ENCODE measurements at places on chromosomes 16 and 17. TPM values are rescaled to one million over a fixed set of nuclear protein-coding genes. Genes with fewer than 3 reads are reported as not detected.

PMFBP1 gene
- 0.19 TPM for total RNA-seq

- peak; percentile 94 for DNase-seq
Measured at GRCh38 chr16:89720813-89721545, at the start of the genes VPS9D1 and ZNF276. Gene VPS9D1 (minus strand): TSS chr16:89720898. CDS start chr16:89720861, 37 bp downstream. Gene ZNF276 (plus strand): TSS chr16:89721537. CDS start chr16:89721641, 104 bp downstream.

DNA sequence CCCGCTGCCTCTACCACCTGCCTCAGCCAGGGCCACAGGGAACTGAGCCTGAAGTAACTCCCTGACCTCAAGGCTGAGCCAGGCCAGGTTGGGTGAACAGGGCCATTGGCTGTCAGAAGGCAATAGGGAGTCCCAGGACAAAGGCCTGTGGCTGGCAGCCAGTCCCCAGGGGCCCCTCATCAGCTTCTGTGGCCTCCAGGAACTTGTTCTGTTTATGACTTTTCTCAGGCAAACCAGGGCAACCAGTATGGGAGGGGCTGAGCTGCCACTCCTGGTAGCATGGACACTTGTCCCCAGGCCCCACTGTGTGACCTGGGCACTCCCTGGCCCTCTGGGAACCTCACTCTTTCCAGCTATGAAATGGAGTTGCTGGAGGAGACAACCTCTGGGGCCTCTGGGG is 40.1 kb downstream of the CPNE2 start:
- no peak for DNase-seq

- DNase-seq = no peak
Measured at GRCh38 chr17:10600571-10600970, 51.1 kb upstream of the MYH2 start.

DNA sequence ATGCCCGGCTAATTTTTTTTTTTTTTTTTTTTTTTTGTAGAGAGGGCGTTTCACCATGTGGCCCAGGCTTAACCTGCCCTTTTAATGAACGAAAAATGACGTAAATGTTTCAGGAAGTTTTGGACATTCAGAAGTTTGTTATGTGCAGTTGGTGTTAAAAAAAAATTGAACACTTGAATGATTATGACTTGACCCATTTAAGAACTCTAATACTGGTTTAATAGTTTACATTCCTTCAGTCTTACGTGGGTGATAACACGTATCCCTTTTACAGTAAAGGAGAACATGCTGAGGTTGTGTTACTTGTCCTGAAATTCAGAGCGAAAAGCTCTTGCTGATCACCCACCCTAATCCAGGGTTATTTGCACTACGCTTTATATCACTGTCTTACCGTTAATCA is 1.7 kb downstream of the MLYCD start:
- no peak for DNase-seq

GRCh38 chr16:28623172-28623711 is 13.4 kb upstream of the SULT1A1 start:
- DNase-seq = peak; percentile 71

REXO5 gene
- 5.8 TPM for total RNA-seq

GRCh38 chr17:6797718-6798351 is 21.8 kb downstream of the FBXO39 start:
- DNase-seq = no peak

DNA sequence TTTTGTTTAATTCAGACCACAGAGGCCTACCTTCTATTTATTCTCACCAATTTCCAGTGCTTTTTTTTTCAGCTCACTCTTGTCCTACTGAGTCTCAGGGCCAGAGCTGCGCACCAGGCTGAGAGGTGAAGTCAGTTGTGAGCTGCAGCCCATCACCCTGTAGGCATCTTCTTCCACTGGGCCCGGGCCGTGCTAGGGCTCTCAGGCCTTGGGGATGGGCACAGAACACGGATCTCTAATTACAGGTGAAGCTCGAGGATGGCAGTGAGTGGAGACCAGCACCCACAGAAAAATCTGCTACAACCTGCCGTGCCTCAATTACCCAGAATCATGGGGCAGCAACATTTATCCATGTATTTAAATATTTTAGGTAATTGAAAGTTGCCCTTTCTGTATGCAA is 82.1 kb downstream of the IRX5 start:
- DNase-seq = no peak

SLC38A8 gene
- total RNA-seq = 3.1 TPM

GRCh38 chr17:19379361-19380065 is 1.2 kb downstream of the MAPK7 start:
- DNase-seq = no peak

DNA sequence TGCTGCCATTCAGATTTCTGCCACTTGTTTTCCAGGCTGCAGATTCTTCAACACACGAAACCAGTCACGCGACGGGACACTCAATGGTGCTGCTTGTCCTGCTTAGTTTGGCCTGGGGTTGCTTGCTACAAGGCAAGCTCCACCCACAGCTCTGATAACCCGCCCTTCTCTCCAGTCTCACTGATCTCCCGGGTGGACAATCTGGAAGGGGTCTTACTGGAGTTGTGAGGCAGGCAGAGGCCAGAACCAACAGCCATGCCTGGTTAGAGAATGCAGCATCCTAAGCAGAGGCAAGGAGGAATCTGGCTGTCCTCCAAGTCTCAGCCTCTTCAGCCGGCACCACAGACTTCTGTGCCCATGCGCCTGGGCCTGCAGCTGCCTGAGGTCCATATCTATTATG is 119.1 kb downstream of the KCNJ12 start:
- no peak for DNase-seq

INCA1 gene
- 2.4 TPM for total RNA-seq
